ENCODE measurements at places on chromosomes 13 and 19.

DNA sequence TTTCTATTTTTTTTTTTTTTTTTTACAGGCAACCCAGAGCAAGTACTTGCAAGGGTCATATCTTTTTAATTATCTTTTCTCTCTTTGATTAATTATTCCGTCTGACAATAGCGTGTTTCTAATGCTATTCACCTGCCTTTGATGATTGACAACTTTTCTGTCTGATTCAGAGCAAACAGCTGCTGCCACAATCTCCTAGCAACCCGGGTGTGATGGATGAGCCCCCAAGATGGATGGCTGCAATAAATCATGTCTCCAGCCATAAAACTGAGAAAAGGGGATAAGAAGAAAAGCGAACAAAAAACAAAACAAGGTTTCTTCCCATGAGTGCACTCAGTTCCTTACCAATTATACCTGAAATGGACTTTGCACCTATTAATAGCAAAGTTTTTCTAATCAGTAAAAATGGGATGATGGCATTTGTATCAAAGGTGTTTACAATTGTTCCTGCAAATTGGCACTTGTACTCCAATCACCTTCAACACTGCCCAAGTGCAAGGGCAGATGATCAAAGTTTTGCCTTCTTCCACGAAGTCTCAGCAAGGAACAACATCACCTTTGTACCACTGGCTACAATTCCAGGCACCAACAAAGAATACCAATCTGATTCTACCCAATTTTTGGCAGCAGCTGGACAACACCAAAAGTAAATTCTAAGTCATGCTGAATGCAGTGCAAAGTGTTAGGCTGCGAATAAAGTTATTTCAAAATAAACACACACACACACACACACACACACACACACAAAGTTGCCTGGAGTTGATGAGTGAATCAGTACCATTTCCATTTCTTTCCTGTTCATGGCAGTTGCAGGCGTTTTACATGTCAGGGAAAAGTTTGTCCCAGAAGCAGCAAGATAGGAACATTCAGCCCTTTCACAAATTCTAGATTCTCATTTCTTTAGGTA lies 12.0 kb downstream of the TSHZ3 start:
- DNase-seq = no peak

- no peak for DNase-seq
Measured at GRCh38 chr13:98143601-98144026, 720 bp downstream of the FARP1 start.

DNA sequence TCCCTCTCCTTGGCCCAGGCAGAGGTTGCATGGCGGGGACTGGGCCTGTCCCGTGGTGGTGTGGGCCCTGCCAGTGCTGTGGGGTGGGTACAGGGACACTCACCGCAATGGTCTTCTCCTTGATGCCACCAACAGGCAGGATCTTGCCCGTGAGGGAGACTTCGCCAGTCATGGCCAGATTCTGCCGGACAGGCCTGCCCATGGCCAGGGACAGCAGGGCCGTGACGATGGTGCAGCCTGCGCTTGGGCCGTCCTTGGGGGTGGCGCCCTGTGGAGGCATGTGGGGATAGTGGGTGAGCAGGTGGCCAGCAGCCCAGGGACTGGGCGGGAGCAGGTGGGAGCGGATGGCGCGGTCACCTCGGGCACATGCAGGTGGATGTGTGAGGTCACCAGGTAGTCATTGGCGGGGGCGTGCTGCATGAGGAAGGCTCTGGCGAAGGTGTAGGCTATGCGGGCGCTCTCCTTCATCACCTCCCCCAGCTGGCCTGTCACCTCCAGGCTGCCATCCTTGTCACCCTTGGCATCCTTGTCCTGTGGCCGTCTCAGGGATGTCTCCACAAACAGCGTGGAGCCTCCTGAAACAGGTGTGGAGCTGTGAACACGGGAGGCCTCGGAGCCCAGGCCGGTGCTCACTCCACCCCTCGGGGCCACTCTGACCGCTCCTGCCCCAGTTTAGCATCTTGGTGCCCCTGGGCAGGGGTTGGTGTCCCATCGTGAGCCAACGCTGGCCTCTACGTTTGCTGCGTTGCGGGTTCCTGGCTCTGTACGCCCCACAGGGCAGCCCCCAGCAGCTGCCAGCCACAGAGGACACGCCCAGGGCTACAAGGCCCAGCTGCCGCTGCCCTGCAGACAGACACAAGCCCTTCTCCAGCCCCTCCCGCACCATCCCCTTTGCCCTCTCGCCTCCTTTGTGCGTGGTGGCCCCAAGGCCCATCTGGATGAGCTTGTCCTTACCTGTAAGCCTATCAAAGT lies 3.4 kb downstream of the RPL36 start:
- no peak for DNase-seq

DNA sequence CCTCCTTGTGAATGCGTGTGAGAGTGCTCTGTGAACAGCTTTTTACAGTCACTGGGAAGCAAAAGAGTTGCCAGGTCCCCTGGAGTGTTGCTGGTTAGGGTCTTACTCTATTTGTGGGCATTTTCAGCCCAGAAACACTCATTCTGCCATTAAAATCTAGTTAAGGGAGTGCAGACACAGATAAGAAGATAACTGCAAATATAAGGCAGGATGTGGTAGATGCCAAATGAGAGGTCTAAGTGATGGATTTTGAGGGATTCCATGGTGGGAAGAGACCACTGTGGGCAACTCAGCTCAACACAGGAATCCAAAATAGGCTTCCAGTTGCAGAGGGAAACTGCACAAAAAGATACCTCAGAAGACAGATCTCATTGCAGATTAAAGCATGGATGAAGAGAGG lies 54.5 kb upstream of the KL start:
- no peak for DNase-seq

GRCh38 chr19:48190288-48190884 lies 19.9 kb downstream of the ZSWIM9 start:
- DNase-seq = peak; percentile 68

DNA sequence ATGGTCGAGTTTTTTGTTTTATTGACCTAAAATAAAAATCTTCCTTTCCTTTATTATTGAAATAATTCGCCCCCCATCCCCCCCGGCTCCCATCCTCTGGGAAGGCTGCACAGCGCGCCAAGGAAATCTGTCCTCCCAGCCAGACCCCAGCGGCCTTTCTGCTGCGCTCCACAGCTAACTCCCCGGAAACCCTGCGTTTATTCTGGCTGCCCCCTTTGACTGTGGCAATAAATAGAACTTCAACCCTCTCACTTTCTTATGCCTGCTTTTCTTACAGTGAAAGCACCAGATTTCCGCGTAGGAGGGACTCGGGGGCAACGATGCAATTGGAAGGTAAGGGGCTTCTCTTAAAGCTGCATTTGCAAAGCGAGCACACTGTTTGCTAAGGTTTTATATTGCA lies 9.7 kb upstream of the C19orf12 start:
- DNase-seq = no peak

- DNase-seq = no peak
Measured at GRCh38 chr13:66137384-66137783, 1092.8 kb downstream of the PCDH9 start.

DNA sequence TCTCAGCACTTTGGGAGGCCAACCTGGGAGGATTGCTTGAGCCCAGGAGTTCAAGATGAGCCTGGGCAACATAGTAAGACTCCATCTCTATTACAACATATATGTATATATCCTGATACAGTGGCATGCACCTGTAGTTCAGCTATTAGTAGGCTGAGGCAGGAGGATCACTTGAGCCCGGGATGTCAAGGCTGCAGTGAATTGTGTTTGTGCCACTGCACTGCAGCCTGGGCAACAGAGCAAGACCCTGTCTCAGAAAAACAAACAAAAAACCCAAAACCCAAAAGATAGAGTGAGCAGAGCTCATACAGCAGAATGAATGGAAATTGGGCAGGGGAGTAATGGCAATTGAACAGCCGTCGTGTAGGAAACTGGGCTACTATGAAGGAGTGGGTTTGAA lies 17.3 kb upstream of the SHKBP1 start:
- DNase-seq = no peak

- DNase-seq = no peak
Measured at GRCh38 chr13:83340170-83340569, 542.1 kb downstream of the SLITRK1 start.

DNA sequence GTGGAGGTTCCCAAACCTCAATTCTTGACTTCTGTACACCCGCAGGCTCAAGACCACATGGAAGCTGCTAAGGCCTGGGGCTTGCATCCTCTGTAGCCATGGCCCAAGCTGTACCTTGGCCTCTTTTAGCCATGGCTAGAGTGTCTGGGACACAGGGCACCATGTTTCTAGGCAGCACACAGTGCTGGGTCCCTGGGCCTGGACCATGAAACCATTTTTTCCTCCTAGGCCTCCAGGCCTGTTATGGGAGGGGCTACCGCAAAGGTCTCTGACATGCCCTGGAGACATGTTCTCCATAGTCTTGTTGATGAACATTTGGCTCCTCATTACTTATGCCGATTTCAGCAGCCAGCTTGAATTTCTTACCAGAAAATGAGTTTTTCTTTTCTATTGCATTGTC lies 701.4 kb downstream of the FGF9 start:
- DNase-seq = no peak

GRCh38 chr13:50587645-50588373 lies 255.7 kb downstream of the DLEU7 start:
- DNase-seq = no peak

Measured in posterior cingulate gyrus (tissue), 11 donors.